Activated naive CD8-positive, alpha-beta T cell treated with anti-CD3 and anti-CD28 coated beads for 36 hours (primary cell): ENCODE measurements at places on chromosomes 11 and 22. TPM values are rescaled to one million over a fixed set of nuclear protein-coding genes. Genes with fewer than 3 reads are reported as not detected.

The DNAJB7 gene
- total RNA-seq = not detected

The APOL3 gene
- 55.0 TPM for total RNA-seq

The FZD4 gene
- 0.06 TPM for total RNA-seq

The CCDC87 gene
- 0.23 TPM for total RNA-seq

The ARHGAP8 gene
- 3.2 TPM for total RNA-seq

The RCOR2 gene
- total RNA-seq = 0.82 TPM

GRCh38 chr22:39719559-39720450 is 149.3 kb downstream of the CACNA1I start:
- peaks cover 3% of the 10 kb centered on the region for H3K4me1 ChIP-seq
- no peak for DNase-seq
- H3K27me3 ChIP-seq = peaks cover 6% of the 10 kb centered on the region
- H3K27ac ChIP-seq = no peak overlapping the region
- H3K4me3 ChIP-seq = no peak overlapping the region
- peaks cover 2% of the 10 kb centered on the region for H3K36me3 ChIP-seq

DNA sequence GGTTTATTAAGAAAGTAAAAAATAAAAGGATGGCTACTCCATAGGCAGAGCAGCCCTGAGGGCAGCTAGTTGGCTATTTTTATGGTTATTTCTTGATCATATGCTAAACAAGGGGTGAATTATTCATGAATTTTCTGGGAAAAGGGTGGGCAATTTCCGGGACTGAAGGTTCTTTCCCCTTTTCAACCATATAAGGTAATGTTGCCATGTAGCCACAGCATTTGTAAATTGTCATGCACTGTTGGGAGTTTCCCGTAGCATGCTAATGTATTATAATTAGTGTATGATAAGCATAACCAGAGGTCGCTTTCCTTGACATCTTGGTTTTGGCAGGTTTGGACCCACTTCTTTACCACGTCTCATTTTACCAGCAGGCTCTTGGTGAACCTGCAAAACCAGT is 610.4 kb upstream of the B3GAT1 start:
- peaks cover 3% of the 10 kb centered on the region for H3K27me3 ChIP-seq
- H3K4me3 ChIP-seq = no peak overlapping the region
- DNase-seq = no peak
- no peaks in the 10 kb centered on the region for H3K36me3 ChIP-seq
- no peaks in the 10 kb centered on the region for H3K4me1 ChIP-seq
- no peak overlapping the region for H3K27ac ChIP-seq

GRCh38 chr11:84722583-84723108 is 904.5 kb downstream of the DLG2 start:
- H3K27me3 ChIP-seq = peaks cover 10% of the 10 kb centered on the region
- H3K27ac ChIP-seq = no peak overlapping the region
- H3K4me3 ChIP-seq = no peak overlapping the region
- no peaks in the 10 kb centered on the region for H3K4me1 ChIP-seq
- no peak for DNase-seq
- no peaks in the 10 kb centered on the region for H3K36me3 ChIP-seq

DNA sequence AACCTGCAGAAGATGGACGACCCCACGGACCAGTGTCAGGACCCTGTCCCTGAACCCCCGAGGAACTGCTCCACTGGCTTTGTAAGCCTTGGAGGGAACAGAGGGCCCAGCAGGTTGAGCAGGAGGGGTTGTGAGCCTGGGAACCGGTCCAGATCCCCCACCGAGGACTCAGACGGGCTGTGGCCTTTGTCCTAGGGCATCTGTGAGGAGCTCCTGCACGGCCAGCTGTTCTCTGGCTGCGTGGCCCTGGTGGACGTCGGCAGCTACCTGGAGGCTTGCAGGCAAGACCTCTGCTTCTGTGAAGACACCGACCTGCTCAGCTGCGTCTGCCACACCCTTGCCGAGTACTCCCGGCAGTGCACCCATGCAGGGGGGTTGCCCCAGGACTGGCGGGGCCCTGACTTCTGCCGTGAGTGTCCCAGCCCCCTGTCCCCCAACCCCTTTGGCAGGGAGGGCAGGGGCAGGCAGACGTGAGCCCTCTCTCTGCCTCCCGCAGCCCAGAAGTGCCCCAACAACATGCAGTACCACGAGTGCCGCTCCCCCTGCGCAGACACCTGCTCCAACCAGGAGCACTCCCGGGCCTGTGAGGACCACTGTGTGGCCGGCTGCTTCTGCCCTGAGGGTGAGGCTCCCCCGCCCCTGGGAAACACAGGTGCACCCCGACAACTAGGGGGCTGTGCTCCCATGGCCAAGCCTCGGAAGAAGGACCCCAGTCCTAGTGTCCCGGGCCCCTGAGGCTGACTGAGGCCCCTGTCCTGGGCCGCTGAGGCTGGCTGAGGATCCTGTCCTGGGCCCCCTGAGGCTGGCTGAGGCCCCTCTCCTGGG is 6.4 kb downstream of the MUC5AC start:
- H3K27ac ChIP-seq = no peak overlapping the region
- H3K27me3 ChIP-seq = no peaks in the 10 kb centered on the region
- DNase-seq = no peak
- no peak overlapping the region for H3K4me3 ChIP-seq

DNA sequence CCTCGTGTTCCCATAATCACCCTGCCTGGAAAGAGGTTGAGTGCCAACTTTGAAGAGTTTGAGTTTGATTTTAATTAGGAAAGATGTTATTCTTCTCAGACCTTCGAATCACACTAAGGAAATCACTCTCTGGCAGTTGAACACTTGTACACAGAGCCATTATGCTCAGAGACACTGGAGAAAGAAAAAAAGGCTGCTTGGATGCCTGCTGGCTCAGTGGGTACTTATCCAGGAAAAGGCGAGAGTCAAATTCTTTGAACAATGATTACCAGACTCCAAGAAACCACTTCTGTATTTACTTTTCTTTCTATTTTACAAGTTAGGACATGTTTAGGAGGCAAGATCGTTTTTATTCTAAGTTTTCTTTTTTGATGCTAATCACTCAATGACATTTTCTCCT is 438.5 kb upstream of the FAT3 start:
- no peaks in the 10 kb centered on the region for H3K27me3 ChIP-seq
- H3K4me1 ChIP-seq = no peaks in the 10 kb centered on the region

DNA sequence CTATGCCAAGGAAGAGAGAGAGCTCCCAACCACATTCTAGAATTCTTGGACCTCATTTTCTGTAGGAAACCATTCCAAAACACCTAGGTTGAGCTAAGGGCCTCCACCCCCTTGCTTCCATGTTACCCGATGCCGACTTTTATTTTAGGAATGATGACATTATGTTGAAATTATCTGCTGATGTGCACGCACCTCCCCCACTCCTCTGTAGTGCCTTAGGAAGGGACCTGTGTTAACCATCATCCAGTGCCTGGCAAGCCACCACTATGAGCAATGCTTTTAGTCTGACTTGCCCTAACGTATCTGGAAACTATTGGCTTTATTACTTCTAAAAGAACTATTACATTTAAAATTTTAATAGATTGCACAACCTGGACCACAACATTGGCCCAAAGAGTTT is 42.1 kb downstream of the NCAPD3 start:
- no peaks in the 10 kb centered on the region for H3K4me1 ChIP-seq
- H3K36me3 ChIP-seq = peaks cover 11% of the 10 kb centered on the region
- H3K4me3 ChIP-seq = no peak overlapping the region
- H3K27me3 ChIP-seq = no peaks in the 10 kb centered on the region

DNA sequence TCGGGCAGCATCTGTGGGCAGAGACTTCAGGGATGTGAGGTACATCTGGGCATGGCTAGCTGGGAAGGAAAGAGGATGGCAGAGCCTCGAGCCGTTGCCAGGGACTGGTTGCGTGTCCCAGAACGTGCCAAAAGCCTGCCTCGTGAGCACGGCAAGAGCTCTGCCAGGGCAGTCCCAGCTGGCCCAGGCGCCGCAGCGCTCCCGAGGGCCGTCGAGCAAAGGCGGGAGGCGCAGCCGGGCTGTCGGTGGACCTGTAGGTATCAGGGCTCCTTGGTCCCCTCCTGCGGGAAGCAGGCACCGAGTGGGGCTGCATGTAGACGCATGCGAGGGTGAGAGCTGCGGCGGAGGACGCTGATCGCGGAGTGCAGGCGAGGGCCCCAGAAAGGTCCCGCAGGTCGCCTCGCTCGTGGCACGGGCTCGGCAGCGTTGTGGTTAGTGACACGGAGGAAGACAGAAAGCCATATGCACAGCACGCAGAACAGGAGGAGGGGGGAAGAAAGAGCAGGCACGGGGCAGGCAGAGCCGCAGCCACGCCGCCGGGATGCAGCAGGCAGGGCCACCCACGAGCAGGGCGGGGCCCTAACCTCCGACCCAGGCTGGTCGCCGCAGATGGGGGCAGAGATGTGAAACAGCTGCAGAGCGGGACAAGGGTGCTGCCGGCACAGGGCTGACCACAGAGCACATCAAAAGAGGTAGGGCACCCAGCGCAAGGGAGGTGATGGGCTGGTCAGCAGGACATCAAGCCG is 18.0 kb downstream of the LSP1 start:
- H3K36me3 ChIP-seq = no peaks in the 10 kb centered on the region
- peak overlapping the region; percentile 47 for H3K27ac ChIP-seq
- no peaks in the 10 kb centered on the region for H3K27me3 ChIP-seq
- peak; percentile 53 for DNase-seq

DNA sequence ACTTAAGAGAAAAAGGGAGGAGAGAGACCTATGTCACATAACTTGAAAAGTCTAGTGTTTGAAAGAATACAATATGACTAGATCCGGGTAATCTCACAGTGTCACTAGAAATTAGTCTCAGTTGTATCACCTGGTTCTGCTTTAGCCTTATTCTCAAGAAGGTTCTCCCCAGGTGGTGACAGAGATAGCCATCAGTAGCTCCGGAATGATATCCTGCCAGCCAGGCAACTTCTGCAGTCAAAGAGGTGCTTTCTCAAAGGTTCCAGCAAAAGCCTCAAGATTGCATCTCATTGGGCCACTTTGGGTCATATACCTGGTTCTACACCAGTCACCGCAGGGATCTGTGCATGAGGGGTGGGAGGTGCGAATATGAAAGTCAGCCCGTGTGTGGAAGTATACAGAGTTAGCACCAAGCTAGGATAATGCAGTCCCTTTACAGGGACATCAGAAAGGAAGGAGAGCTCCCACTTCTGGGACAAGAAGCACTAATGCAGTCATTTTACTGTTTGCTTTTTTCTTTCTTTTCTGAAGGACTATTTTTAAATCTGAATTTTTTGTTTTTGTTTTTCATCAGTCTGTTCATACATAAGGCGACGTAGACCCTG is 61.1 kb downstream of the CYB5R2 start:
- DNase-seq = no peak
- H3K4me1 ChIP-seq = no peaks in the 10 kb centered on the region
- no peak overlapping the region for H3K27ac ChIP-seq
- peaks cover 5% of the 10 kb centered on the region for H3K36me3 ChIP-seq

DNA sequence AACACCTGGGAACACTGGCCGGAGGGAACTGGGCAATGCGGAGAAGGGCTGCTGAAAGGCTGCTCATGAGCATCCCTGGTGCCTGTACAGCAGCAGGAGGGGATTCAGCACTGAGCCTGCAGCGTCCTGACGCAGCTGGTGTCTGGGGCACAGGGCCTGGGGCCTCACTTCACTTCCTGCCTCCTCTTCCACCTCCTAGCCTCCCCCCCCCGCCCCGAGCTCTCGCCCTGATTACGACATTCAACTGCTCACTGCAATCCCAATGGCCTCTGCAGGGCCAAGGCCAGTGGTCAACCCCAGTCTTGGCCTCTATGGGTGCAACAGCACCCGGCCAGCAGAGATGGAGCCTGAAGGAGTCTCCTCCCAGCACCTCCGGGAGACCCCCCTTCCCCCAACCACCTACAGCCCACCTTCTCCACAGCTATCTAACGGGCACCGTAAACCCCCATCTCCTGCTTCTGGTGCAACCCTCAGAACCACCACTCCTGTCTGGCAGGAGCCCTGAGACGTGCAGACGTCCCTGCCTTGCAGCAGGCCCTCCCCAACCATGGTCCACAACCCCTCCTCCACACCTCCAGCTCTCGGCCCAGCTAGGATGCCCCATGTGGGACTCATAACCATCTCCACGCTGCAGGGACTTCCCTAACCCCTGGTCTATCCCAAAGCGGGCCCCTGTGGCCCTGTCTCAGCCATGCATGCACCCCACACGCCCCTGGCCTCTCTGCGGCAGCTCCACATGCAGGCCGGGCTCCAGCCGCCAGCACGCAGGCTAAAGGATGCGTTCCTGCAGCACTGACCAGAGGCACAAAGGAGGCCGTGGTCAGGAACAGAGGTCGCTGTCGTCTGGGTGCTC is 38.2 kb downstream of the BRD1 start:
- H3K36me3 ChIP-seq = peaks cover 16% of the 10 kb centered on the region
- H3K4me1 ChIP-seq = peaks cover 35% of the 10 kb centered on the region
- peak overlapping the region; percentile 18 for H3K4me3 ChIP-seq
- H3K27me3 ChIP-seq = no peaks in the 10 kb centered on the region
- DNase-seq = peak; percentile 28

DNA sequence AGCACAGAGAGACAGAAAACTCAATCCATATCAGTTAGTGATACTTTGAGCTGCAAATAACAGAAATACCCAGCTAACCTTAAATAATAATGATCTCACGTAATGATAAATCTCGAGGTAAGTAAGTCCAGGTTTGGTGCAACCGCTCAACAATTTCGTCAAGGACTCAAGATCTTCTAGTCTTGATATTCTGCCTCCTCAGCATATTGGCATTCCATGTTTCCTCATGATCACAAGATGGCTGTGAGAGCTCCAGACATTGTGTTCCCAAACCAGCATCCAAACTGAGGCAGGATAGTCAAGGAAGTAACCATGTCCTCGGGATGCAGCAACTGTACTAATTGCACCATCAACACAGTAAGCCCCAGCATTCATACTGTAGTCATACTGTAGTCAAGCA is 7.5 kb upstream of the LARGE1 start:
- H3K27me3 ChIP-seq = peaks cover 40% of the 10 kb centered on the region
- H3K4me3 ChIP-seq = no peak overlapping the region
- no peak overlapping the region for H3K27ac ChIP-seq

GRCh38 chr11:34789196-34789834 is 126.9 kb downstream of the APIP start:
- H3K36me3 ChIP-seq = peaks cover 2% of the 10 kb centered on the region
- peaks cover 16% of the 10 kb centered on the region for H3K27me3 ChIP-seq
- no peak overlapping the region for H3K27ac ChIP-seq
- DNase-seq = no peak
- peaks cover 4% of the 10 kb centered on the region for H3K4me1 ChIP-seq

DNA sequence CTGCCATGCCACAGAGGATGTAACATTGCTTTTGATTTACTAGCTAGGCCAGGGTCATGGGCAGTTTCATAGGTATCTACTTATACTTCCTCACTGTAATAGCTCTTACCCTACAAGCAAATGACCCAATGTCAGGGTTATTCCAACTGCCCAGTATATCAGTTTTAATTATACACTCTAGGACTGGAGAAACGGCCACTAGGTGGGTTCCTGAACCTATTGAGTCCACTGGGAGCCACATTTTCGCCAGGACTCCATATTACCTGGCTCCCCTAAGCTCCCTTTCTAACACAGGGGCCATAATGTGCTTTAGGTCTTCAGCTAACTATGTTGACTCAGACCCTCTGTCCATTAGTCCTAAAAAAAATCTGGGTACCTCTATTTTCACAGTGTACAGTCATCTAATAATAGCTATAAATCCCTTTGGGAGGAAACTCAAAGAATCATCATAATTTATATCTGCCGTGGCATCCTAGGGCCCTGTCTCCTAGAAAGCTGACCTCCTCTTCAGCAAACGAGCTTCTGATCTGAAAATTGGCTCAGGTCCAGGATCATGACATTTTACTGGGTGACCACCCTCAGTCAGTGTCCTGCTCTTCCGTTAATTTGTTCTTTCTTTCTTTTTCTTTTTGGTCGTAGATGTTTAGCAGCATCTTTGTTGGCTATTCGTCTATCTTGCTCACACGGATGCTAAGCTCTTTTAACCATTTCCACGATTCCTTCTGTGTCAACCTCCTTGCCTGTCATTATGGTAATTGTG is 244.3 kb downstream of the FAM76B start:
- peaks cover 9% of the 10 kb centered on the region for H3K4me1 ChIP-seq
- H3K27ac ChIP-seq = no peak overlapping the region
- H3K4me3 ChIP-seq = no peak overlapping the region
- no peak for DNase-seq
- H3K36me3 ChIP-seq = no peaks in the 10 kb centered on the region
- peaks cover 6% of the 10 kb centered on the region for H3K27me3 ChIP-seq
